ENCODE measurements at places on chromosomes 3 and 15.
A peak's percentile ranks its signal among the peaks of the same experiment; 100 is the strongest.

GRCh38 chr3:67361323-67361722 lies 293.1 kb downstream of the SUCLG2 start:
- no peak for DNase-seq

DNA sequence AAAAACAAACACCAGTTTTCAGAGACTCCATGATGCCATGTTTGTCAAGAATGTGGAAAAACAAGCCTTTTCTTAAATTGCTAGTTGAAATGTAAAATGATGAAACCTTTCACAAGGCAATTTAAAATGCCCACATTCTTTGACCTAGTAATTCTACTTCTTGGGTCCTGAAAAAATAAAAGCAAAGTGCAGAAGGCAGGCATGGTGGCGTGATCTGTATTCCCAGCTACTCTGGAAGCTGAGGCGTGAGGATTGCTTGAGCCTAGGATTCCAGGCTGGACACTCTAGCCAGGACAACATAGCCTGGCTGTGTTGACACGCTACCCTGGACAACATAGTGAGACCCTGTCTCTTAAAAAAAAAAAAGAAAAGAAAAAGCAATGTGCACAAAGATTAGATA lies 4.3 kb upstream of the MORF4L1 start:
- no peak for DNase-seq

GRCh38 chr3:18402239-18402799 lies 22.8 kb downstream of the SATB1 start:
- DNase-seq = peak; percentile 37

GRCh38 chr15:57440799-57441198 lies 64.5 kb downstream of the CGNL1 start:
- DNase-seq = no peak

DNA sequence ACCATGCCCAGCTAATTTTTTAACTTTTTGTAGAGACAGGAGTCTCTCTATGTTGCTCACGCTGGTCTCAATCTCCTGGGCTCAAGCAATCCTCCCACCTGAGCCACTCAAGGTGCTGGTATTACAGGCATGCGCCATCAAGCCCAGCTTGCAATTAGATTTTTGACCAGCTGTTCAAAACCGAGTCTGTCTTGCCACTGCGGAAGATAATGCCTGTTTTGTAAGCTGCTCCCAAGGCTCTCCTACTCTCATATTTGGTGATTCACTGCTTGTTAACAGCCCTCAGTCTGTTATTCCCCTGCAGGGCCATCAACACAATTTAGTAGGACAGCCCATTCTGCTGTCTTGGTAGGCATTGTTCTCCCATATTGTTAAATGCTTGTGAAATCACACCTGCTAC lies 17.8 kb upstream of the MCCC1 start:
- no peak for DNase-seq

DNA sequence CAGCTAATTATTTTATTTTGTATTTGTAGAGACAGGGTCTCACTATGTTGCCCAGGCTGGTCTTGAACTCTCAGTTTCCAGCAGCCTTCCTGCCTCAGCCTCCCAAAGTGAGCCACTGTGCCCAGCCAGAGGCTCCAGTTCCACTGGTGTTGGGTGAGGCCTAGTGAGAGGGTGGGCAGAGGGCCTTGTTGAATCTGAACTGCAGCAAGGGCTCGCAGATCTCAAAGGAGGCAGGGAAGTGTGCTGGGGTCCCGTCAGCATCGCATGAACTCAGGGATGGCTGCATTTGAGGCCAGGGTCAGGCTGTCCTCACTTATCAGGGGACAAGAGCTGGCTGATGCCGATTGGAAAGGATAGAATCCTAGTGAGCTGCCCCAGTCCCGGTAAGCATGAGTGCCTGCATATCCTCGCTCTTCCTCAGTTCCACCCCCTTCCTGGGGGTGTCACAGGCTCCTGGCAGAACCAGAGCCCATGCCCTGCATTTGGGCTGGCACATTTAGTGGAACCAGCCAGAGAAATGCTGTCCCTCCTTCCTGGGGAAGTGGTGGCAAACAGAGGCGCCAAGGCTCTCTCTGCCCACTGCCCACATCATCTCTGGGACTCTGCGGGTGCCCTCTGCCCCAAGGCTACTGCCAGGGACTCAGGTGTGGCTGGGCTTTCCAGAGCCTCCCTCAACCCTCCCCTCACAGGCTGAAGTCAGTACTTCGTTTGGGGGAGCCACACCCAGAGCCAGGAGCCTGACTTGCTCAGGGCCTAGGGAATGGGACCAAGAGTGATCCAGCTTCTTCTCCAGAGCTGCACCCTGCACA lies 24.1 kb downstream of the ALS2CL start:
- DNase-seq = no peak

GRCh38 chr3:131326307-131326706 lies 55.3 kb upstream of the NUDT16 start:
- DNase-seq = no peak

GRCh38 chr3:176789281-176789705 lies 408.0 kb downstream of the TBL1XR1 start:
- no peak for DNase-seq

GRCh38 chr15:85380812-85381642 lies 624 bp downstream of the AKAP13 start:
- peak; percentile 66 for DNase-seq

GRCh38 chr3:99317201-99317600 lies 321.2 kb upstream of the COL8A1 start:
- DNase-seq = no peak

- no peak for DNase-seq
These were observed 60.5 kb upstream of the LRIG1 start for GRCh38 chr3:66561367-66561766.

GRCh38 chr3:157134620-157135191 lies 25.2 kb downstream of the CCNL1 start:
- no peak for DNase-seq
